ENCODE measurements at places on chromosomes 4 and X.

DNA sequence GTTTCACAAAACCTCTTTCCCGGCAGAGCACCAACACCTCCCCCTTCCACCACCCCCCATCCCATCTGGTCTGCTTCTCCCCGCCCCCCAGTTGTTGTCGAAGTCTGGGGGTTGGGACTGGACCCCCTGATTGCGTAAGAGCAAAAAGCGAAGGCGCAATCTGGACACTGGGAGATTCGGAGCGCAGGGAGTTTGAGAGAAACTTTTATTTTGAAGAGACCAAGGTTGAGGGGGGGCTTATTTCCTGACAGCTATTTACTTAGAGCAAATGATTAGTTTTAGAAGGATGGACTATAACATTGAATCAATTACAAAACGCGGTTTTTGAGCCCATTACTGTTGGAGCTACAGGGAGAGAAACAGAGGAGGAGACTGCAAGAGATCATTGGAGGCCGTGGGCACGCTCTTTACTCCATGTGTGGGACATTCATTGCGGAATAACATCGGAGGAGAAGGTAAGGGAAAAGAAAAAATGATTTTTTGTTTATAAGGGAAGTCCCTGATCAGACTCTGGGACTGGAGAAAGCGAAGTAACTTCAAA, at the start of gene PDGFRA:
Gene PDGFRA, plus strand, starts transcription at position 333 of the 541 bp plus-strand sequence. CDS start 29,476 bp downstream, outside the sequence.
- DNase-seq = peak; percentile 47

DNA sequence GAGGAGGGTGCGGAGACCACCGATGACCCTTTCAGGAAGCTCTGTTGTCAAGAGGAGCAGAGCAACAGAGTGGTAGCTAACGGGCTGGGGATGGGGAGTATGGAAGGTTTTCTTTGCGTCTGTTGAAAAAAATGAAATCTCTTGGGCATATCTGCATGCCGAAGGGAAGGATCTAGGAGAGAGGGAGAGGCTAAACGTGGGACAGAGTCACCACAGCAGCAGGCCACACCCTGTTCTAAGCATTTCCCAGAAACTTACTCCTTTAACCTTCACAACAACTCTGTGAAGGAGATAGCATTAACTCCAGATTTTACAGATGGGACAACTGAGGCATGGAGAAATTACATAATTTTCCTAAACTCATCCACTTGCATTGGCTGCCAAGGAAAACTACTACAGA, 71.8 kb upstream of the EXOC1L start:
- DNase-seq = no peak

DNA sequence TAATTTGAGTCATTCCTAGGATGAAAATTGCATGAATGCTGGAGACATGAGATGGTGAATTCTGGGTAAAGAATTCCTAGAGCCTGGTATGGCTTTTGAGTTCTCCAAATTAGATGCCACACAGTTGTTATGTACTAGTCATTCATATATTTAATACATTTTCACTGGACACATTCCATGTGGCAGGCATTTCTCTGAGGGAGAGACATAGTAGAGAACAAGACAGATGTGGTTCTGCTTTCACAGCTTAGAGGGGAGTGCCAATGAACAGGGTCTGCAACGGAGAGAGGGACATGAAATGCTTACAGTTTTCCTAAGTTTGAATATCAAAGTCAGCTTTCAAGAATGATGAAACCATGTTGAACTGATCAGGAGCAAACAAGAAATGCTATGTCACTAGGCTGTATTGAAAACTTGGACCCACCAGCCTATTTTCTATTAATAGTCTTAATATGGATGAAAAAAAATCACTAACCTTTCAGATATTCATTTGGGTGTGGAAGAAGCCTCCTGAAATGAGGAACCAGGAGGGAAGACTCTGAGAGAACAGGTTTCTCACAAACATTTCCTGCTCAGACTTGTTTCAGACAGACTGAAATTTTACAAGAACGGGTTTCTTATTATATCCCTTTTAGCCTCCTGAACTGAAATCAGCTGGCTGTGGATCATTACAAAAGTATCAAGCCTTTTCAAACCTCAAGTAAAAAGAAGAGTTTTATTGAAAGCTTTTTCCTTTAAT, 276.0 kb upstream of the TET2 start:
- no peak for DNase-seq

GRCh38 chr4:95929448-95930064, 89.7 kb downstream of the PDHA2 start:
- DNase-seq = no peak
